Stimulated activated CD4-positive, alpha-beta T cell treated with anti-CD3 and anti-CD28 coated beads, TNF-alpha, amount 100 ng/mL, for 4 hours (primary cell): ENCODE measurements at places on chromosomes 2 and 18.

- DNase-seq = no peak
Measured at GRCh38 chr2:42053791-42054701, 6.2 kb downstream of the PKDCC start.

GRCh38 chr18:61580046-61580445, 246.8 kb downstream of the CDH20 start:
- no peak for DNase-seq

GRCh38 chr18:39232490-39232889, 1666.9 kb upstream of the CELF4 start:
- no peak for DNase-seq

- DNase-seq = peak; percentile 1
Measured at GRCh38 chr2:219059725-219060682, 717 bp downstream of the IHH start.

DNA sequence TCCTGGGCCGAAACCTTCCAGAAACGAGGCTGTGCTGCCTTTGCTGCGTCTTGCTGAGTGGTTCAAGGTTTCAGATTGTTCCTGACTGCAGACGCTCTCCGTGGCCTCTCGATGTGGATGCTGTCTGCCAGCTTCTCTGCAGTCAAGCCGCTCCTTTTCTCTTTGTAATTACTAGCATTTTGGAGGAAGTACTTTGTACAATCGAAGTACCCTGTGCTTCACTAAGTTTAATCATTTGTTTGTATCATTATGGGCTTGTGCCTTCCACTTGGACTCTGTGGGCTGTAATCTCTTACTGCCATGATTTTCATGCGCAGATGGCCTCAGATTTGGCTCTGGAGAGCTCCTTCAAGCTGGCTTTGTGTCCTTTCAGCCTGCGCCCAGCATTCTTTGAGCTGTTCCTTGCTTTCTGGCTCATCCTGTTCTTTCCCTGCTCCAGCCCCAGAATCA, 49.3 kb downstream of the TRAF3IP1 start:
- DNase-seq = no peak

DNA sequence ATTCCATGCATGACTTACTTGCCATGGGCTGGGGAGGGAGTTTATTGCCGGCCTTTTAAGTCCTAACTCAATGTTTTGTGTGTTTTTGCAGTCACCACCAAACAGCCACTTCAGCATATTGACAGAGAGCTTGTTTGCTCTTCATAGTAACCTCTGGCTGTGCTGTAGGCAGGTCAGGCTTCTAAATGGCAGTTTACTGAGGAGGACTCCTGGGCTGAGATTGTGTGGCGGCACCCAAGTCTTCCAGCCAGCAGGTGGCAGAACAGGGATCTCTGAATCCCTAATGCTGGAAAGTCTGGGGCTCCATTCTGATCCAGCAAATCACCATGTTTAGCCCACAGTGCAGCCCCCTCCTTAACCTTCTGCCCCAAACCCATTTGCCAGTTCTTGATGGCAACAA, 121.2 kb downstream of the CAPN13 start:
- DNase-seq = no peak

DNA sequence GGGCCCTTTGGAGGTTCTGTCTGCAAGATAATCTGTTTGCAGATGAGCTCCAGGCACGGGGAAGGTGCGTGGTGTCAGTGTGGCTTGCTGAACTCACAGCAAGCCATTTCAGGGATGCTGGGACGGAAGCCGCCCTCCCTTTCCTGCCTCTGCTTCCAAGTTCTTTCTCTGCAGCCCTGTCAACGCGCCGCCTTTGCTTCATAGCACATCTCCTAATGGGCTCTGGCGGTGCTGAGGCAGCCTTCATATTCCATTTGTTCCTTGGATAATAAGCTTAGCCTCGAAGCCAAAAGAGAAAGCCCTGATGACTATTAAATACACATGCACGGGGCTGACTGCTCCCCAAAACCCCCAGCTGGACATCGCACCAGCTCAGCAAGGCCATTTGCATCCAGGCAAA, 81.7 kb upstream of the TAF1B start:
- DNase-seq = no peak

DNA sequence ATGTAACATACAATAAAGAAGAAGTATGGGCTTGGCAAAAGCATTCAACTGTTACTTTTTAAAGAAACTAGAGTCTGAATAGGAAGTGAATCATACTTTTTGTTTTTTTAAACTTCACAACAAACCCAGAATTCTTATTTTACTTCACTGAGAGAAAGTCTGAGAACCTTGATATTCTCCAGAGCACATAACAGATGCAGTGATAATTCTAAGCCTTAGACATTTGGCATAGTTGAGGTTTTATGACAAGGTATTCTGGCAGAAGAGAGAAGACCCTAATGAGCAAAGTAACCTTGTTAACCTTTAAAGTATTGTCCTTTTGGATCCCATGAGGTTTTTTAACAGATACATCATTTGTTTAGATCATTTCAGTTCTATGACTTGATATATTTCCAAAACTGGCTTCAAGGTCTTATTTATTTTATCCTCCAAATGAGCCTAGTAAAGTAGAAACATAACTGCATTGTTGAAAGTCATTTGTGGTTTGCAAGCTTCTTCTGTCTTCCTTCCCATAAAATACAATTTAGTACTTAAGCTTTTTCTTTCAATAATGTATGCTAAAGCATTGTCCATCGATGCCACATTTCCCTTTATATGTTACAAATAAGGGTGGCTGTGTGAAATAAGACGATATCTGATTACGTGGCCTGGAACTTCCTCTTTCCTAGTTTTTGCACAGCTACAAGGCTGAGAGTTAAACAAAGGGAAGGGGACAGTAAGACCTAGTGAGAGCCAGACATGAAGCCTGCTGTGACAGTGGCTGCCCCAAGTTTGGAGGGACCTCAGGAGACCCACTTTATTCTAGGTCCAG, 86.1 kb upstream of the ITPRID2 start:
- no peak for DNase-seq

- no peak for DNase-seq
Measured at GRCh38 chr18:38654946-38655345, 1089.3 kb upstream of the CELF4 start.

GRCh38 chr18:69259282-69259681, 141.4 kb upstream of the DOK6 start:
- DNase-seq = no peak

GRCh38 chr2:218857371-218858137, 2.1 kb upstream of the WNT6 start:
- no peak for DNase-seq

DNA sequence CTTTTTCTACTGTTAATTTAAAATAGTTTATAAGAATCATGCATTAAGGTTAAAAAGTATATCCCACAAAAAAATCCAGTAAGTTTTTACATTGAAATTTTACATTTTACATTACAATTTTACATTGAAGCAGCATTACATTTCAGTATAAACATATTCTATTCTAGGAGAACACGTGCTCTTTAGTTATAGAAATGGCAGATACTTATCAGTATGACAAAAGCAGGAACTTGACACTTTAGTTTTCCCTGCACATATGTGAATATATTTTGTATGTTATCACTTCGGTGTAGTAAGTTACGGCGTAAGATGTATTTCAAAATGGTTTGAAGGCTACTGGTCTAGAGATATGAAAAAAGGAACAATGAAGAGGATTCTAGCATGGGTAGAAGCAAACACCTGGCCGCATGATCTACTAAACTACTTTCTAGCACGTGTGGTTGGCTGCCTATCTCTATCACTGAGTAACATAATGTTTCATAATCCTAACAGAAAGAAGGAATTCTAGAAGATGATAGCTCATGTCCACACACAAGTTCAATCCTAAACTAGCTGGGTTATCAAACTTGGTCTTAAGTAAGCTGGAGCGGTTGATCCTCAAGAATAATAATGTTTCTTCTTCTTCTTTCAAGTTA, 5.4 kb downstream of the IMMT start:
- DNase-seq = no peak

GRCh38 chr2:227006189-227006897, 157.7 kb downstream of the COL4A4 start:
- DNase-seq = no peak

DNA sequence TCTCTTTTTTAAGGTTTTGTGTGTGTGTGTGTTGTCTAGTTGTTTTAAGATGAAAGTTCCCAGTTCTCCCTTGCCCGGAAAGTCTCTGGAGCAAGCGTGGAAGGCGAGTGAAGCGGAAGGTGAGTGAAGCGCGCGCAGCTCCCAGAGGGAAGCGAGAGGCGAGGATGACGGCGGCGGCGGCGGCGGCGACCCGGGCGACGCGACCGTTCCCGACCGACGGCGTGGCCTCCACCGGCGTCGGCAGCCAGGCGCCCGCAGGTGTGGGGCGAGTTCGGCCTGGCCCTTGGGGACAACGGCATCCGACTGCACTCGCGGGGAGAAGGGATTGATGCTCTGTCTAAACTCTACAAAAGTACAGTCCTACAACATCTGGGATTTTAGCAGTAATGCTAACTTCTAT, 321.9 kb downstream of the CELF4 start:
- DNase-seq = no peak

GRCh38 chr2:240383871-240384700, 51.4 kb upstream of the GPC1 start:
- DNase-seq = no peak
